ENCODE measurements at places on chromosomes 4 and X.

DNA sequence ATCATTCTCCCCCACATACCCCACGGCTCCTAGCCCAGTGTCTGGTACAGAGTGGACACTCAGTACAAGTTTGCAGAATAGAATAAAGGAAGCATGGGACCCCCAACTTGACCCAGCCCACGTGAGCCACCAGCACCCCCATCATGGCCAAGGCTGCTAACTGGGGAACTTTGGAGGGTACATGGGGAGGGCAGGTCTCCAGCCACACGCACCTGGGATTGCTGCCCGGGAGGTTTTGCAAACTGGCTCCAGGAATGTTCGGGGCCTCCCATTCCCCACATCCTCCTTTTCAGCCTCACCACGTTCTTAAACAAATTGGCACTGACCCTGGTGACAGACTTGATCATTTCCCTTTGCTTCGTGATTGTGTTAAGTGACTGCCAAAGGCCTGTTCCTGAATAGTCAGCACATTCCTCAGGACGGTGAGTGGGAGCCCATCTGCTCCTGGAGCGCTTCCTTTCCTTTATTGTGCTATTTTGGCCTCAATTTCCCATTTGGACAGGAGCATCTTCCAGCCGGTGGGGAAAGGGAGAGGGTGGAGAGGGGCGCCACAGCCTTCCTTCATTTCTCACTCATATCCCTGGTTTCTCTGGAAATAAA, 18.7 kb upstream of the XPNPEP2 start:
- no peak for DNase-seq

DNA sequence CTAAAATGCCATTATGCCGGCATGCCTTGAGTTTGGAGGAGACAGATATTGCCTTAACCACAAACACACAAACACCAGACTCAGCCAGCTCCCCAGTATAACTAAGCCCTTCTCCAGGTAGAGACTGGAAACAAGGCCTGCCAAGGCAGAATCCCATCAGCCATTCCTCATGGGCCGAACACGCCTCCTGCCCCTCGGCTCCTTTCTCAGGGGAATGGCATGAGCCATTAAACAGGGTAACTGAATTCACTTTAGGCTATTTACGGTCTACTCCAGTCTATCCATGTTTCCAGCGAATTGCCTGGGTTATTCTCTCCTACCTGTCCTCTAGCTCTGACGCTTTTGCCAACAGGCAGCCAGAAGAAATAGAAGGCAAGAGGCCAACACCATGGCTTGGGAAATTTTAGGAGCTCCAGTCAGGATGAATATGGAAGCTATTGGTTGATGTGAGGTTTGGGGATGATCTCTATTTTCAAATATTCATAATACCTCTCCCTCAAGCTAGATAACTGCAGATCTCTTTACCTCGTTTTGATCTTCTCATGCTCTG, 4.9 kb downstream of the SEL1L3 start:
- DNase-seq, result no peak

DNA sequence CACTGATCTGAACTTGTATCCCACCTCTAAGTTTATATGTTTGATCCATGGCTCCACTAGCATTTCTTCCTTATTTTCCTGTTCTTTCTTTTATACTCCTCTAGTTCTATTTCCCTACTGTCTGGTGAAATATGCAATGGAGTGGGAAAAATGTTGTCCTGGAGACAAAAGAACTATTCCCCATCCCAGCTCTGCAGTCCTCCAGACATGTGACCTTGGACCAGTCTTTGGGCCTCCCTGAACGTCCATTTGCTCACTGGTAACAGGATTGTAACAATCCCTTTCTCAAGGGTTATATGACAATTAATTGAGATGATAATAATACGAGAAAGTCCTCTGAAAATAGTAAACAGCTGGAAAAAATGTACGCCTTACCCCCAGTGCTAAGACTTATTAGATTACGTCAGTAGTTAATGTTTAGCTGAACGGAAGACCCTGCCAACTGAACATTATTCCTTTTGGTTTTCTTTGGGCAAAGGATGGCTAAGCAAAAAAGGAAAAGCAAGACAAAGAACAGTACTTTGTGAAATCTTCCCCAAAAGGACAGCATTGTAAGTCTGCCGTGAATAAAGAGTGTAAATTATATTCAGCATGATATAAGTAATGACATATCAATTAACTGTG, 302.3 kb upstream of the PPARGC1A start:
- DNase-seq, result no peak

DNA sequence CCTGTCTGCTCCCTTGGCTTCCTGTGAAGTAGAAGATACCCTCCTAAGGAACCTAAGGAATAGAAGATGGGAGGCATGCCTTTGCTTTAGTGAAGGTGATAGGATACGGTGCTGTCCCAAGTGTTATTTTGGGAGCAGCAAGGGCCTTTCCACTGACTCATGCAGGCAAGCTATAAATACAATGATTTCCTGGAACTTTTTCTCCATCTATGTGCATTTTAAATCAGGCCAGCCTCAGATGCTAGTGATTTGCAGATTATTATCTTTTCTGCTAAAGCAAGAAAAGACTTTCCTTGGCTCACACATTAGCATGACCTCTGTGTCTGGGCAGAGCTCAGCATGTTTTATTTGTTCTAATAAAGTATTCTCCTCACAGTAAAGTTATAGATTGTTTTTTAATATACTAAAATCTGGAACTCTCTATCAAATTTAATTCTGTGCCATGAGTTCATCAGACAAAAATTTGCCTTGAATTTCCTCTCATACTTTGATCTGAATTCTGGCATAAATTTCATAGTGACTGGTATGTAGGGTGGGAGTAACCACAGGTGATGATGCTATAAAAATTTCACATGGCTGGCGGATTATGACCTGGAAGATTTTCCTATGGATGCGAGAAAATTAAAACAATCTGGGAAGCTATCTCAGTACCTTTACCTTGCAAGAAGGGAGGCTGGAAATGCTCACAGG, 131.7 kb downstream of the REPS2 start:
- DNase-seq, result no peak

DNA sequence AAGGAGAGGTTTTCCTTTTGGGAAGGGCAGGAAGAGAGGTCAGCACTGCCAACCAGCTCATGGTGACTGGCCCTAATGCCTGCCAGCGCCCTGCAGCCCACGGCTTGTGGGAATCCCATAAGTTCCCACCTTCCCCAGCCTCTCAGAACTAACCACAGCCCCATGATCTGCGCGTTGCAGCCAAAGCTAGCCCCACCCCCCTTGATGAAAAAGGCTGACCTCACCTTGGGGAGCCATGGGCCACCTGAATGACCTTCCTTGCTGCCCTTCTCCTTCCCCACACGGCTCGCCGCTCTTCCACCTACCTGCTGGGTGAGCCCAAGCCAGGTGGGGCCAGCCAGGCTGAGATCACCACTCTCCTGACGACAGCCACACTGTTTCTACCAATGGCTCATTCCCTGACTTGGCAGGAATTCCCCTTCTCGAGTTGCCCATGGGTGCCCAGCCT, 3.9 kb upstream of the ELF4 start:
- no peak for DNase-seq

DNA sequence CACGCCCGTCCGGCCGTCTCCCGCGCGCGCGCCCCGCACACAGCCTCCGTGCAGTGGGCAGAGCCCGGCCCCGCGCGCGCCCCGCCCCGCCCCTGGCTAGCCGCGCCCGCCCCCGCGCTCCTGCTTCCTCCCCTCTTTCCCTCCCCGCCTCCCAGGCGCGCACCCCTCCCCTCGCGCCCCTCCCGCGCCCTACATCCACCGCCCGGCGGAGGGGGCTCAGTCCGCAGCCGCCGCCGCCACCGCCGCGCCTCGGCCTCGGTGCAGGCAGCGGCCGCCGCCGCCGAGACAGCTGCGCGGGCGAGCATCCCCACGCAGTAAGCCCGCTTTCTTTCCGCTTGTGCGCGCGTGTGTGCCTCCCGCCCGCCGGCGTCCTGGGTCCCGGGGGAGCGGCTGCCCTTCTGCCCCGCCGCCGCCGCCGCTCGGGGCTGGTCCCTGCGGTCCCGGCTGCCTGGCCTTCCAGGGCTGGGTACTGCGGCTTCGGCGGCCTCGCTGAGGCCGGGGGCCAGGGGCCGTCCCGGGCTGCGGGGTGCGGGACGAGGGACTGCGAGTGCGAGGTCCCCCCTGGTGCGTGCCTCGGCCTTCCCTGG, at the start of gene FHL1:
Gene FHL1 (plus strand): TSS at position 219 of the 587 bp plus-strand sequence.
- no peak for DNase-seq

DNA sequence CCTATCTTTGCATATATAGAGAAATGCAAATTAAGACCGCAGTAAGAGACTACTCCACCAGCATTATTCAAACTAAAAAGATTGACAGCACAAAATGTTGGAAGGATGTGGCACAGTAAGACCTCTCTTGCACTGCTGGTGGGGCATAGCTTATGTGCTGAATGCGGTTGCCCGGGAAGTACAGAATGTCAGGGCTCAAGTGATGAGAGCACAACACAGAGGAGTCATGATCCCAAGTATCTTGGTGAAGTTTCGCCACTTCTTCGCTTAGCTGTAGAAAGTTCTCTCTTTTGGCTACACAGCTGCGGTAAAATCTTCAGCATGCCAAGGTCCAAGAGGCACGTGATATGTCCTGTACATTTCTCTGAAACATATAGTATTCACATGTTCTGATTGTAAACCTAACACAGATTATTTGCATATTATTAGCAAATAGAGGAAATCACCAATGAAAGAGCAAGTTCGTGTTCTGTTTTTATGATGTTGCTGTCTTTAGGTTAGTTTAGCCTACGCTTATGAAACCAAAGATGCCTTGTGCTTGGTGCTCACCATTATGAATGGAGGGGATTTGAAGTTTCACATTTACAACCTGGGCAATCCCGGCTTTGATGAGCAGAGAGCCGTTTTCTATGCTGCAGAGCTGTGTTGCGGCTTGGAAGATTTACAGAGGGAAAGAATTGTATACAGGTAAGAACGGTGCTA, 55.0 kb downstream of the HTT-AS start:
- no peak for DNase-seq

GRCh38 chr4:52372747-52373146, 286.4 kb downstream of the USP46 start:
- DNase-seq, result no peak

- no peak for DNase-seq
These were observed 32.4 kb downstream of the PRDX4 start for GRCh38 chrX:23699636-23700194.

- no peak for DNase-seq
These were observed 23.8 kb upstream of the UVSSA start for GRCh38 chr4:1323280-1323634.

- DNase-seq, result no peak
These were observed 11.9 kb upstream of the SLC9A7 start for GRCh38 chrX:46770817-46771163.

DNA sequence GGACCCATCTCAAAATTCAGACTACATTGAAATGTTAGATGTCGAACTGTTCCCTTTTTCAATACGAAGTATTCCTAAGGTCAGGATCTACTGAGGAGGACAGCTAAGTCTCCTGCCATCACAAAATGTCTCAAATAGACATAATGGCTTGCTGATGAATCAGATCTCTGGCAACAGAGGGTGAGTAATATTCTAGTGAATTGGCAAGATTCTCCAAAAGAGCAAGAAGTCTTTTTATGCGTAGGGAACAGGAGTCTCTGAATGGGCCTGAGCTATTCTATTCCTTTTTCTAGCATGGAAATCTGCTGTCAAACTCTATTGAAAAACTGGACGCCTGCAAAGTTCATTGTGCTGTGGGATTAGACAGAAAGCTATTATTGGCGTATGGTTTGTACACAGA, 145.4 kb downstream of the FNIP2 start:
- DNase-seq, result no peak

GRCh38 chr4:149145803-149146202, 669.8 kb downstream of the IQCM start:
- no peak for DNase-seq

DNA sequence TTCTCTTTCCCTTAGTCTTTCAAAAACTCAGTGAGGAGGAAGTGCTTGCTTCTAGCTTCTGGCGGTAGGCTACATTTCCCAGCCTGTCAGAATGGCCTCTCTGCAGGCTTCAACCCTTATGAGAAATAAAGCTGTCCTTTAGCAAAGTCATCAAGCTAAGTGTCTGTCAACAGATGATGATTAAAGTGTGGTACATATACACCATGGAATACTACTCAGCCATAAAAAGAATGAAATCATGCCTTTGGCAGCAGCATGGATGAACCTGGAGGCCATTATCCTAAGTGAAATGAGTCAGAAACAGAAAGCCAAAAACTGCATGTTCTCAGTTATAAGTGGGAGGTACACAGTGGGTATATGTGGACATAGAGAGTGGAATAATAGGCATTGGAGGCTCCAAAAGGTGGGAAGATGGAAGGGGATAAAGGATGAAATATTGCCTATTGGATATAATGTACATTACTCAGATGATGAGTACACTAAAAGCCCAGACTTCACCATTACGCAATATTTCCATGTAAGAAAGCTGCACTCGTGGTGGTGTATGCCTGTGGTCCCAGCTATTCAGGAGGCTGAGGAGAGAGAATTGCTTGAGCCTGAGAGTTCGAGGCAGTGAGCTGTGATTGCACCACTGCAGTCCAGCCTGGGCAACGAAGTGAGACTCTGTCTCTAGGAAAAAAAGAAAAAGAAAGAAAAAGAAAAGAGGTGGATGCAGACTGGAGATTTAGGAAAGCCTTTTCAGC, 7.9 kb downstream of the TRIM2 start:
- no peak for DNase-seq

DNA sequence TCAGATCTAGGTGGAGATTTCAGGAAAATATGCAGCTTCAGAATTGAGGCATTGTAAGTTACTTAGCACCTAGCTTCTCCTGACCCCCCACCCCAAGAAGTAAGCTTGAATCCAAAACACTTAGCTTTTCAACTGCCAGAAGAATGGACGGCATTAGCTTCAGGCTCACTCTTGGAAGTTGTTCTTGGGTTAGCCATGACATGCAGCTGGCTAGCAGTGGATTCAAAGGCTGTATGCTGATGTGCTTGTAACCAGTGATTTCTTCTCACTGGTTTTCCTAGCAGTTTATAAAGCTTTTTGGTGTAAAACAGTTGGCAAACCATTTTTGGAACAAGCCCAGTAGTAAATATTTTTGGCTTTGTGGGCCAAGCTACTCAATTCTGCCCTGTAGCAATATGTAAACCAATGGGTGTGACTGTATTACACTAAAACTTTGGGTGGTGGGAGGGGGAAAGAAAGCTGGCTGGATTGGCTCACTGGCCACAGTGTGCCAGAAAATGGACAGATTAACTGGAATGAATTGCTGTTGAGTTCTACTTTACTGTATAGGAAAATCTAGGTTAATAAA, 85.6 kb downstream of the SHROOM2 start:
- DNase-seq, result no peak

- DNase-seq, result no peak
These were observed 21.3 kb upstream of the SOX3 start for GRCh38 chrX:140526171-140526570.

DNA sequence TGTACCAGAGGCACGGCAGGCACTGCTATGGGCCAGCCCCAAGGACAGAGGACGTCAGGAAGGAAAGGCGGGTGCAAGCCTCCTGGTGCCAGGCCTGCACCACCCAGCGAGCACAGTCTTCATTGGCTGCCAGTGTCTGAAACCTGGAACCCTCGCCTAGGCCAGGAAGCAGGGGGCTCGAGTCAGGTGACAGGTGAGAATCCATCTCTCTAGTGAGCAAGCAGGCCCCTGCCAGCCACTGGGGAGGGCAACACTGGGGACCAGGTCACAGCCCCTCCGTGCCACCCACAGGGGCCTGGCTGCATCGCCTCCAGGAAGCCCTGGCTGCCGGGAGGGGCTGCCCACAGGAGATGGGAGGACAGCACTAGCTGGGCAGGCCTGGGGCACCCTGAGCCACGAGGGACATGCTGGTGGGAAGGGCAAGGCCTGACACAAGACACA, 6.9 kb upstream of the HAUS3 start:
- DNase-seq, result no peak
